K562 (cell line): ENCODE measurements at places on chromosomes 7 and 10. TPM values are rescaled to one million over a fixed set of nuclear protein-coding genes. Genes with fewer than 3 reads are reported as not detected.

Gene TRDMT1
- 5.4 and 6.2 TPM in 2 replicates for polyA plus RNA-seq

Gene FXYD4
- polyA plus RNA-seq: 0.94 TPM in 1 of 2 replicates, not detected in the other

Gene ANKRD61
- polyA plus RNA-seq: not detected in 2 replicates

Gene DLX5
- not detected in 2 replicates for polyA plus RNA-seq

Gene MEIG1
- 0.19 and 0.78 TPM in 2 replicates for polyA plus RNA-seq

Gene FAM25A
- polyA plus RNA-seq: not detected in 2 replicates

Gene EMX2
- not detected in 2 replicates for polyA plus RNA-seq

Gene LSM8
- 288 and 340 TPM in 2 replicates for polyA plus RNA-seq

Gene DOCK4
- polyA plus RNA-seq: 3.3 and 3.8 TPM in 2 replicates

Gene FBXL13
- 19.7 and 20.4 TPM in 2 replicates for polyA plus RNA-seq

Gene DPP6
- not detected in 2 replicates for polyA plus RNA-seq

Gene SORCS1
- polyA plus RNA-seq: 1.5 and 2.2 TPM in 2 replicates

Gene BAMBI
- 13.2 and 13.6 TPM in 2 replicates for polyA plus RNA-seq

Gene ASCC1
- polyA plus RNA-seq: 42.7 and 55.5 TPM in 2 replicates

Gene THSD7A
- polyA plus RNA-seq: not detected in 2 replicates

Gene NSUN5
- 81.3 and 83.9 TPM in 2 replicates for polyA plus RNA-seq

Gene WEE2
- polyA plus RNA-seq: not detected in 2 replicates

GRCh38 chr10:27258492-27258837, 17.9 kb upstream of the ACBD5 start:
- peaks cover under 1% of the 10 kb centered on the region; the same call in 2 of the 3 replicates for H3K27me3 ChIP-seq
- no peaks in the 10 kb centered on the region for H3K36me3 ChIP-seq
- peaks cover 1% of the 10 kb centered on the region; the same call in 2 of the 3 replicates for H3K4me1 ChIP-seq
- no peak overlapping the region for H3K4me3 ChIP-seq
- H3K27ac ChIP-seq: no peak overlapping the region
- DNase-seq: no peak

DNA sequence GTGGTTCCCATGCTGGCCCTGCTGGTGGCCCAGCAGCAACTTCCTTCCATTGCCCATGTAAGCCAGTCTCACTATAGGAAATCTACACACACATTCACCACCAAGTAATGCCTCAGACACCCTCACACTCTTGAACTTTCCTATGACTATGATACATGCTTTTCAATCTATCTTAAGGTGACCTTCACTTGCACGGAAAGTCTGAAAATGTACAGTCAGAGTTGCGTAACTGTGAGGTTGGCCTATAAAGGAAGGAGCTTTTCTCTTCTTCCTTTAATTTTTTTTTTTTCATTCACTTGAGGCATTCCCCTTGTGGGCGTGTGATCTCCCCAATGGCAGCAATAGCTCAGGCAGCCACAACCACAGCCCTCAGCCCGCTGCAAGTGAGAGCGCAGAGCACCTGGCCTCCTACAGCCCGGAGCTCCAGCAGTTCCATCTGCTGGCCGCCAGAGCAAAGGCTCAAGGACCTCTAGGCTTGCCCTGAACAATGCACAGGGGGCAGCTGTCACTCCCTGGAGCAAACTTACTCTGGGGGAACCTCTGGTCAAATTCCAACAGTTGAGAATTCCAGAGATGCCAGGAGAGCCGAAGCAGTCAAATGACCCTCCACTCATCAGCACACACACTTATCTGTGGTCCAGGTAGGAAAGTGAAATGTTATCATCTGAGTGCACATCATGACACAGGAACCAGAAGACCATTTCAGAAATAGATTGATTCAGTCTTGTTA, 123.1 kb upstream of the ADO start:
- H3K4me3 ChIP-seq: no peak overlapping the region
- no peak for DNase-seq
- no peak overlapping the region for H3K27ac ChIP-seq
- no peaks in the 10 kb centered on the region for H3K36me3 ChIP-seq

DNA sequence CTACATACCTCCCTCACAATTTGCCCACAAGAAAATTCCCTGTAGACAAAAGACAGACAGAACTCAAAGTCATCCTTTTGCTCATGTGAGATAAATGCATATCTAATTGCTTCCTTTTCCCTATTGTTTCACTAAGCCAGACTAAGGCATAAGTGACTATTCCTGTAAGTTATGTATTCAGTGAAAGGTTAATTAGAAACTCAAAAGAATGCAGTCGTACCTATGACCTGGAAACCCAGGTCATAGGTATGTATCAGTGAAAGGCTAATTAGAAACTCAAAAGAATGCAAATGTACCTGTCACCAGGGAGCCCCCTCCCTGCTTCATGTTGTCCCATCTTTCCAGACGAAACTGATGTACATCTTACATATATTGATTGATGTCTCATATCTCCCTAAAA, 10.3 kb upstream of the GARS1 start:
- no peaks in the 10 kb centered on the region for H3K27me3 ChIP-seq
- DNase-seq: no peak
- peaks cover 29% of the 10 kb centered on the region; the same call in 2 of the 3 replicates for H3K36me3 ChIP-seq

GRCh38 chr10:12613136-12613535, 263.8 kb downstream of the CAMK1D start:
- H3K4me3 ChIP-seq: no peak overlapping the region
- H3K36me3 ChIP-seq: no peaks in the 10 kb centered on the region
- H3K27ac ChIP-seq: no peak overlapping the region
- H3K4me1 ChIP-seq: no peaks in the 10 kb centered on the region
- no peak for DNase-seq

DNA sequence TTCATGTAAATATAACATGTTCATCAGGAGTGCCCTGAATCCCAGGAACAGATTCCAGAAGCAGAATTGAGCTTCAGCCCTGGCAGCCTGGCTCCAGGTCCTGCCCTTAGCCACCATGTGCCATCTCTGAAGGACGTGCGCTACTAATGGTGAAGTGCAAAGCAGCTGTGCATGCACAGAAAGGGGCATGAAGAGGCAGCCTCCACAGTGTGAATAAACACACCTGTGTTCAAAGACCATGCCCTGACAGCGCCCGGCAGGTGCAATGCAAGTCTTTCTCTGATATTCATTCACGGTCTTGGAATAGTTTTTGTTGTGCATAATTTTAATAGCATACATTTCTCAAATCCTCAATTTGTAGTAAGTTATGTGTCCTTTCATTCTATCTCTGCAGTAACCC, 250.4 kb upstream of the TCERG1L start:
- DNase-seq: no peak
- H3K4me3 ChIP-seq: no peak overlapping the region
- H3K27me3 ChIP-seq: peaks cover 17% of the 10 kb centered on the region
- H3K36me3 ChIP-seq: no peaks in the 10 kb centered on the region
- no peak overlapping the region for H3K27ac ChIP-seq

DNA sequence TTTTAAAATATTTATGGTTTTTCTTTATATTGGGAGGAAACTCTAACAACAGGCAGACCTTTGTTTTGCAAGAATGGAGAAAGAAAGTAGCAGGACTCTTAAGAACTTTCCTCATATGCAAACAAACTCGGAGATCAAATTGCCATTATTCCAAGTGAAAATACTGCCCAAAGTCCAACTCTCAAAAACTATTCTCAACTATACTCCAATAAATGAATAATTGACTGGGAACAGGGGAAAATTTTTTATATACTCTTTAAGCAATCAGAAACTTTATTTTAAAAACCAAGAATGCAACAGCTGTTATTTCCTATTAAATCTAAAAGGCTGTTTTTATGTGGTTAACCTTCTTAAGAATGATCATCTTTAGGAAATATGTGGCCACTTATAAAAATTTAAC, 101.9 kb downstream of the COL28A1 start:
- H3K27ac ChIP-seq: no peak overlapping the region
- DNase-seq: no peak
- H3K4me3 ChIP-seq: no peak overlapping the region
- no peaks in the 10 kb centered on the region for H3K36me3 ChIP-seq
- H3K4me1 ChIP-seq: no peaks in the 10 kb centered on the region

DNA sequence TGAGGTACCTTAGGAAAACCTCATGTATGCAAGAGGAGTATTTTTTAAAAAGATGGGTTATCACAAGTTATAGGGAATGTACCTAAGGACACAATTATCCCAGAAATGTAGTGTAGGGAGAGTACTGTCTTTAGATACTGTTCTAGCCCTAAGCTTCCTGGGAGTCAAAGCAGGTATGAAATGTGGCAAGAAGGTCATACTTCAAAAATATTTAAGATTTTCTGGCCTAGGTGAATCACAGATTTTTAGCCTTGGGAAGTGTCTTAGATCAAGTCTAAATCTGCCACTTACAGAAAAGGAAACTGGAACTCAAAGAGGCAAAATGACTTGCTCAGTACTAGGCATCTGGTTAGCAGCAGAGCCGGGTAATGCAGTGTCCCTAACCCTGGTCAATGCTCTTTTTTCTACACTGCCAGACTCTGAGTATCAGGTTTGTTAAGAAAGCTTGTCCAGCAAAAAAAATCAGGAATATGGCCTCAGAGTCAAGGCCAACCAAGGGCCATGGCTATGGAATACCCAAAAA, 13.9 kb downstream of the PIK3AP1 start:
- H3K27ac ChIP-seq: no peak overlapping the region
- no peak overlapping the region for H3K4me3 ChIP-seq
- H3K4me1 ChIP-seq: no peaks in the 10 kb centered on the region
- no peaks in the 10 kb centered on the region for H3K36me3 ChIP-seq

GRCh38 chr7:139758388-139758787, 19.4 kb downstream of the HIPK2 start:
- H3K4me1 ChIP-seq: no peaks in the 10 kb centered on the region; the same call in 1 of the 3 replicates
- H3K27ac ChIP-seq: no peak overlapping the region
- no peak overlapping the region for H3K4me3 ChIP-seq
- H3K36me3 ChIP-seq: no peaks in the 10 kb centered on the region

GRCh38 chr10:29083096-29083495, 205.8 kb upstream of the LYZL1 start:
- H3K4me3 ChIP-seq: no peak overlapping the region
- H3K4me1 ChIP-seq: no peaks in the 10 kb centered on the region
- peaks cover 36% of the 10 kb centered on the region for H3K27me3 ChIP-seq
- no peak overlapping the region for H3K27ac ChIP-seq

GRCh38 chr10:34813626-34814222, 1.4 kb downstream of the PARD3 start:
- no peak for DNase-seq
- H3K4me1 ChIP-seq: no peaks in the 10 kb centered on the region; the same call in 2 of the 3 replicates
- H3K36me3 ChIP-seq: no peaks in the 10 kb centered on the region
- H3K4me3 ChIP-seq: peak overlapping the region; percentile 50
- H3K27me3 ChIP-seq: peaks cover 12% of the 10 kb centered on the region

- H3K27me3 ChIP-seq: no peaks in the 10 kb centered on the region; the same call in 2 of the 3 replicates
- DNase-seq: no peak
- no peak overlapping the region for H3K27ac ChIP-seq
- no peak overlapping the region for H3K4me3 ChIP-seq
- H3K36me3 ChIP-seq: no peaks in the 10 kb centered on the region
These were observed 12.2 kb upstream of the RFC2 start for GRCh38 chr7:74266191-74266963.

- DNase-seq: no peak
- H3K36me3 ChIP-seq: no peaks in the 10 kb centered on the region
- H3K27ac ChIP-seq: no peak overlapping the region
These were observed 457.2 kb downstream of the ARL4A start for GRCh38 chr7:13144673-13145072.

GRCh38 chr7:80466636-80467035, 45.2 kb downstream of the GNAT3 start:
- H3K36me3 ChIP-seq: no peaks in the 10 kb centered on the region
- H3K27ac ChIP-seq: no peak overlapping the region
- no peak for DNase-seq
- H3K4me3 ChIP-seq: no peak overlapping the region
- no peaks in the 10 kb centered on the region for H3K4me1 ChIP-seq

GRCh38 chr10:80694930-80695329, 157.2 kb downstream of the SH2D4B start:
- H3K4me3 ChIP-seq: no peak overlapping the region
- H3K4me1 ChIP-seq: peaks cover 4% of the 10 kb centered on the region
- DNase-seq: no peak
- no peaks in the 10 kb centered on the region for H3K36me3 ChIP-seq

GRCh38 chr10:48390933-48391845, 84.7 kb downstream of the MAPK8 start:
- H3K4me3 ChIP-seq: no peak overlapping the region
- no peaks in the 10 kb centered on the region for H3K27me3 ChIP-seq
- peak overlapping the region; percentile 14; the same call in 1 of the 3 replicates for H3K27ac ChIP-seq
- DNase-seq: peak; percentile 18
- H3K36me3 ChIP-seq: no peaks in the 10 kb centered on the region; the same call in 2 of the 3 replicates

DNA sequence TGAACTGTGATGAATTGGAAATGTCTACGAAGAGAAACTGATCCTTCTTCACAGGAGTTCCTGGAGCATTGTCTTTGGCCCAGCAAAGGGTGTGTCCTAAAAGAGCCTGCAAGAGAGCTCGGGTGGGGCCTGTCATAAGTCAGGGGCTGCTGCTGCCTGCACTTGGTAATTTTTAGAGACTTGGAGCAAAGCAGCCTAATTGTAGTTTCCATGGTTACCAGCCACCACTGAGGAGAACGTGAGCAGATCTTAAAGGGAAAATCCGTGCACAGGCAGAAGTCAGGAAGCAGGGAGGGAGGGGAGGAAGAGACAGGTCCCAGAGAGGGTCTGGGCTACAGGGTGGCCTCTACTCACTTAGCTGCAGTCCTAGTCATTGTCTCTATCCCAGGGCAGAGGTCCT, 463.6 kb downstream of the PLXNA4 start:
- H3K4me1 ChIP-seq: no peaks in the 10 kb centered on the region
- DNase-seq: no peak
- H3K27me3 ChIP-seq: peaks cover 15% of the 10 kb centered on the region
- no peak overlapping the region for H3K4me3 ChIP-seq

- H3K36me3 ChIP-seq: no peaks in the 10 kb centered on the region
- DNase-seq: peak; percentile 63
- H3K4me1 ChIP-seq: peaks cover 18% of the 10 kb centered on the region
- H3K4me3 ChIP-seq: no peak overlapping the region
- H3K27ac ChIP-seq: peak overlapping the region; percentile 48; the same call in 1 of the 3 replicates
These were observed 98.5 kb upstream of the KDM7A start for GRCh38 chr7:140275069-140275965.

GRCh38 chr10:69733791-69734261, 67.9 kb upstream of the COL13A1 start:
- H3K36me3 ChIP-seq: no peaks in the 10 kb centered on the region
- no peak overlapping the region for H3K27ac ChIP-seq
- H3K4me1 ChIP-seq: peaks cover 18% of the 10 kb centered on the region

GRCh38 chr10:43141421-43141820, 3.2 kb downstream of the CSGALNACT2 start:
- peaks cover 9% of the 10 kb centered on the region; the same call in 2 of the 3 replicates for H3K4me1 ChIP-seq
- H3K27me3 ChIP-seq: no peaks in the 10 kb centered on the region
- H3K36me3 ChIP-seq: no peaks in the 10 kb centered on the region
- no peak overlapping the region for H3K27ac ChIP-seq
- no peak for DNase-seq
- H3K4me3 ChIP-seq: no peak overlapping the region

GRCh38 chr10:77598606-77599005, 39.0 kb downstream of the KCNMA1 start:
- no peak overlapping the region for H3K27ac ChIP-seq
- DNase-seq: no peak
- H3K4me1 ChIP-seq: no peaks in the 10 kb centered on the region
- H3K4me3 ChIP-seq: no peak overlapping the region
- H3K27me3 ChIP-seq: peaks cover 18% of the 10 kb centered on the region; the same call in 2 of the 3 replicates
- no peaks in the 10 kb centered on the region for H3K36me3 ChIP-seq
